Stimulated activated CD4-positive, alpha-beta T cell treated with anti-CD3 and anti-CD28 coated beads, TNF-alpha, amount 100 ng/mL, for 4 hours (primary cell): ENCODE measurements at places on chromosomes 3 and 15.

DNA sequence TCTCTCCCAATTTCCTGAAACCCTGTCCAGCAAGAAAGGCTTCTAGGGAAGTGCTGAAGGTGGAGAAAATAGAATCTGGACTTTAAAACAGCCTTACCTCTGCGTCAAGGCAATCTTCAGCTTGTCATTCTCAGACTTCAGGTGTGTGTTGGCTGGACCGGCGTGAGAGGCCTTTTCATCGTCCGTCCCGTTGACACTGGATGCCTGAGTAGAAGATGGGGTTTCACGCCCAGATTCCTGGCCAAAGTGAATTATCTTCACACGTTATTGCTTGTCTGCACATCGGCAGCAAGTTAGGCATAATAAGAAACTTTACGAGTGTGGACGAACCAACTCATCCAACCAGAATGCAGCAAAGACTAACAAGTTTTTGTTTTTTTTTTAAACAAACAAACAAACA, 49.5 kb downstream of the WHAMM start:
- no peak for DNase-seq

- no peak for DNase-seq
Observed at GRCh38 chr3:143885780-143886427, 37.6 kb upstream of the SLC9A9 start.

DNA sequence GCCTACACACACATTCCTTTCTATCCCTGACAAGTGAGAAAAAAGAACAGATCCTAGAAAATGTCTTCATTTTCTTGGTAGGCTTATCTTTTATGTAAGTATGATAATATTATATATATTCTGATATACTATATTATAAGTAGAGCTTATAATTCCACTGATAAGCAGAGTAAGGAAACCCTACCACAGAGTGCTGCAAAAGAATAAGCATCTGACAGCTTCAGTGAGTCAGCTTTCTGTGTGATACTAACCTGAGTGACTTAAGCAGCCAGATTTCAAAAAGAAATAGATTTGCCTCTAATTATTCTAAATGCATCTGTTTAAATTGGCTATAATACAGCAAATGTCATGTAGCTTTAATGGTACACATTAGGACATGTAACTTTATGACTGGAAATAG, 656.0 kb downstream of the MCTP2 start:
- DNase-seq: no peak

DNA sequence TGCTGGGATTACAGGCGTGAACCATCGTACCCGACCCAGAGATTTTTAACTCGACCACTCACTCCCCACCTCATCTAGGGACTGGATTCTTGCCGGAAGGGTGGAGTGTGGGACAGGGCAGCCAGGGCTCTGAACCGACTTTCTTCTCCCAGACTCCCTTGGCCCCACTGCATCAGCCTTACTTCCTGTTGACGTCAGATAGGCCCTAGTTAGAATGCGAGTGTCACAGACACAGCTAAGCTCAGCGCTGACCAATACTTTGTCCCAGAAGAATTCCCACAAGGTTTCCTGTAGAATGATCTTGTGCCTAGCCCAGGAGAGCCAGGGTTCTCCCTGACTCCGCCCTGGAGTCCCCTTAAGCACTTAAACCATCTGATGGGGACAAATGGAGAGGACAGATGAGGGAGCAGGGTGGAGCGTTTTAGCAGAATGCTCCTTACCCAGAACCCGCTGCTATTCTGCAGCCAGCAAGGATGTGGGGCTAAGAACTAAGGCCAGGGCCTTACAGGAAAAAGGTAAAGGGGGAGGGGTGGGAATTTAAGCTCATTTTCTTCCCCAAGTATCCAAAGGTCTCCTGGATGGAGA, 5.8 kb upstream of the TUSC2 start:
- DNase-seq: no peak

DNA sequence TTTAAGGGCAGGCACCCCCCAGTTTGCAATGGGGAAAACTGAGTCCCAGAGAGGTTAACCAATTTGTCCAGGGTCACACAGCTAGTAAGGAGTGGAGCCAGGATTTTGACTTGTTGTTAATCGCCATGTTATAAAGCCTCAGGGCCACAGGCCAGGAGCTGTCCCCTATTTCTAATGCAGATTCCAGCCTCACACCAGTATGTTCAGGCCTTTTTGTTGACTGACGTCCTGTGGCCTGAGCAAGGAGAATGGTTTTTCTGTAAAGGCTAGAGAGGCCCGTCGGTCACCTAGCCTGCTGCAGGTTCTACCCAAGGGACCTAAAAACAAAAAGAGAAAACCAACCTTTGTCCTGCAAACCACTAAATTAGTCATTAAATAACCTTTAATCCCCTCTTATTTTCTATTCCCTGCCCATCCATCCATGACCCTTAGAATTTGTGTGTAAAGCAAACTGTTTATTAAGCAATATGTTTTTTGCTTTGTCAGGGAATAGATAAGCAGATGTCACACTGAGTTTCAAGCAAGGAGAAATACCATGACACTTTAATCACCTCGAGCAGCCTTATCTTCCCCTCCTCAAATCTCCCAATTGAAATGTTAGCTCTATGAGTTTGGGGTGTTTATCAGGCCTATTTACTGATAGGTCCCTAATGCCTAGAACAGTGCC, 14.1 kb downstream of the ACOX2 start:
- no peak for DNase-seq

DNA sequence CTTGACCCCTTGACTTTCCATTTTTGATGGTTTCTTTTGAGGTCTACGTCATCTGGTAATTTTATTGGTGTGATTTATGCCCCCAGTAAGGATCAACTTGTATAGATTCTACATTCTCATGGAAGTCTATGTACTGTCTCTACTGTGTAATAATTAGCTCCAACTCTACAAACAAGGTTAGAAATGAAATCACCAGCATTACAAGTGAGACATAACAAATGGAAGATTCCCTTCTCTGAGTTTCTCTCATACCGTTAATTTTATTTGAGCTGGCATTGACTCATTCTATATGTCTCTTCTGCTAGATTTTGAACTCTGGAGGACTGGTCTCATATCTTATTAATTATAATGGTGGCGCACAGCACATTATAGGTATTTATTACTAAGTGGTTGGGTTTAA, 138.9 kb downstream of the LPP start:
- no peak for DNase-seq

DNA sequence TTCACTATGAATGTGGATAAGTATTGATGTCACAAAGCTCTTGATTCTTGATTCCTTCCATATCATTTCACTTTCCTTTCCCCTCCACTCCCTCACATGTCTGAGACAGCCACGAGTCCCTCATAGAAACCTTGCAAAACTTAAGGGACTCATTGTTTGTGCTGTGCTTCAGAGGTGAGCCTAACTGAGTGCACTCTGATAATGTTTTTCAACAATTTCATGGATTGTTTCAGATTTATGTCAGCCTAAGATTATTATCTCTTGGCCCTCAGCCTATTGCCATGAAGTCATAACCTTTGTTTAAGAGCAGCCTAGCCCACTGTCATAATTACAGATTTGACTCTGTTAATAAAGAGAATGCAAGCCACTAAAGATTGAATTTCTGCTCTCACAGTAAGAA, 363.6 kb downstream of the MECOM start:
- DNase-seq: no peak

GRCh38 chr3:72099326-72100079, 314.6 kb upstream of the PROK2 start:
- DNase-seq: no peak

DNA sequence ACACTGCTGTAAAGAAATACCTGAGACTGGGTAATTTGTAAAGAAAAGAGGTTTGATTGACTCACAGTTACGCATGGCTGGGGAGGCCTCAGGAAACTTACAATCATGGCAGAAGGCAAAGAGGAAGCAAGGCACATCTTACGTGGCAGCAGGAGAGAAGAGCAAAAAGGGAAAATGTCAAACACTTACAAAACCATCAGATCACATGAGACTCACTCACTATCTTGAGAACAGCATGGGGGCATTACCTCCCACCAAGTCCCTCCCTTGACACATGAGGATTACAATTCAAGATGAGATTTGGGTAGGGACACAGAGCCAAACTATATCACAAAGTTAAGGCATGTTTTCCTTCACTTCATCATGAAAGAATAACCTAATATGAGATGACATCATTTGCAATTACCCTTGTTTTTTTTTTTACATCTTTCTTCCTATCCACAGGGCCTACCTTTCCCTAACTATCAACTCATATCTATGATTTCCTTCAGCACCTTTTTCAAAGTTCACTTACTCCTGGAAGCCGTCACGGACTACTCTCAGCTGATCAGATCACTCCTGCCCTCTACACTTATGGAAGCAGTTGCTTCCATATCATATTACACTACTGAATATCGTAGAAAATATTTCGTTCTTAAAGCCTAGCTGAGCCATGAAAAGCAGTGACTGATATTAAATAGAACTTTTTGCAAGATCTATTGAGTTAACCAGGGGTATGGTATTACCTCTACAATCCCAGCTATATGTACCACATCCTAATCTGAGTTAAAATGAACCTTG, 25.5 kb upstream of the ATP8B4 start:
- DNase-seq: no peak

- DNase-seq: no peak
Observed at GRCh38 chr3:42061713-42062380, 29.3 kb upstream of the TRAK1 start.

DNA sequence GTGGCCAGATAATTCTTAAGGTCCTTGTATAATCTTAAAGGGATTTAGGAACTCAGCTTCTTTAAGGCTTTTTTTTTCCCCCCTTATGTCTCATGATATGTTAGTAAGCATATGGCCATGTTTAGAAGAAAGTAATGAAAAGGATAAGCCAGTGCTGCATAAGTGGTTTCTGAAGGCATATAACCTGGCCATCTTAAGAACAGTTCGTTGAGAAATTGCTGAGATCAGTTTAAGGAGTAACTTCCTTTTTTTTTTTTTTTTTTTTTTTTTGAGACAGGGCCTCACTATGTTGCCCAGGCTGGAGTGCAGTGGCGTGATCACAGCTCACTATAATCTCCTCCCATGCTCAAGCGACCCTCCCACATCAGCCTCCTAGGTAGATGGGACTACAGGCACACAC, 51.7 kb downstream of the UBE2E2 start:
- no peak for DNase-seq

DNA sequence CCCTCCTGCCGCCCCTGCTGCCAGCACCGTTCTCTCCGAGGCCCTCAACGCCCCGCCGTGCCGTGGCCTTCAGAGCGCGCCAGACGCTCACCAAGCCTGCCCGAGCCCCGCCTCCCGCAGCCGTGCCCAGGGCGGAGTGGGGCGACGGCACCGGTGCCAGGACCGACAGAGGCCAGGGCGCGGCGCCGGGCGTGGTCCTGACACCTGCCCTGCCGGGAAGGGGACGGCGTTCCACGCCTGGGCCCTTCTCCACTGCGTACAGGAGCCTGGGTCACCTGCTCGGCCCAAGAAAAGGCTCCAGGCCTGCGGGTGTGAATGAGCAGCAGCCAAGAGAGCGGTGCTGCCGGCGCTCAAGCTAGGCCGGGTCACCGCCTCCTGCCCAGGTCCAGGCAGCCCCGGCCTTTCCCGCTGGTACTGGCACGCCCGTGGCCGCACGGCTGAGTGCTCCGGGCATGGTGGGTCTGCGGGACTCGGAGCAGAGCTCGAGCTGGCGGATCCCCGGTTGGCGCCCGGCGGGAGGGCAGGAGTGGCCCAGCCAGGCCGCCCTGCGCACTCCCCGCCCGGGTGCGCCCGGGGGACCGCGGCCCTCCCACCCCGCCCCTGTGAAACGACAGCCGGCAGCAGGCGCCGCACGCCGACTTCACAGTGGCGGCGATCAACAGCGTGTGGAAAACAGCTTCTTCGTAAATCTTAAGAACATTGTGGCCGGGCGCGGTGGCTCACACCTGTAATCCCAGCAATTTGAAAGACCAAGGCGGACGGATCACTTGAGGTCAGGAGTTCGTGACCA, 4.2 kb downstream of the OCA2 start:
- DNase-seq: no peak

DNA sequence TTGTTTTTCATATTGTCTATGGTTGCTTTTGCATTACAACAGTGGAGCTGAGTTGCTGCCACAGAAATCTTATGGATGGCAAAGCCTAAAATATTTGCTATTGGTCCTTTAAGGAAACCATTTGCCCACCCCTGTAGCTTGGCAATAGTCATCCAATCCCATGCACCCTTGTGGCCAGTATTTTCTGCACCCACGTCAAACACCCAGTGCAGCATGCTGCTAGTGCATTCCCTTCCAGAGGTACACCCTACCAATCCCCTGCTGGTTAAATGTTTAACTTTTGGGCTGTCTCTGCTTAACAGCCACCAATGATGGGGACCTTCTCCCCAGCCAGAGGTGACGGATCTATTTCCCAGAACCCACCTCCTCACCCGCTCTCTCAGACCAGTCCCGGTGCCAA, 23.8 kb upstream of the SLC6A11 start:
- DNase-seq: no peak

- no peak for DNase-seq
Observed at GRCh38 chr3:102715030-102715697, 280.3 kb downstream of the ZPLD1 start.

- no peak for DNase-seq
Observed at GRCh38 chr3:159030886-159031679, 229.2 kb downstream of the MFSD1 start.

DNA sequence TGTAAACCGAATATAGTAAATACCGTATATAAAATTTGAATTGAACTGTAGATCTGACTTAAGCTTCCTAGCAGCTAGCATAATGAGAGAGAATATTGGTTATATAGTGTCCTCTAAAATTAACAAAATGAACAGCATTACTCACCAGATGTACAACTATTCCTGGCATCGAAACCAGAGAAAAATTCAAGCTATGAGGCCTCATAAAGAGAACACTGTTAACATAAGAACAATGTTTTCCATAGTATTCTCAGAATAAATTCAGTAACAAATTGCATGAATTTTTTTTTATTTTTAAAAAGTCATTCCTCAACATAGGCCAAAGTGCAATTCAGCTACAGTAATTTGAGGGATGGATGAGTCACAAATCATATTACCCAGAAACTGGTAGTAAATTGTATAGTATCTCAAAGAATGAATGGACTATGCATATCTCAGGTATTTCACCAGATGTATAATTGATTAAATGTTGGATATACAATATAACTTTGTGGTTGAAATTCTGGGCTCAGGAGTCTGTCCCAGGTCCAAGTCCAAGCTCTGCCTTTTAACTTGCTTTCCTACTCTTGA, 5.0 kb downstream of the TMEM207 start:
- no peak for DNase-seq

- no peak for DNase-seq
Observed at GRCh38 chr3:99419116-99419515, 219.3 kb upstream of the COL8A1 start.

DNA sequence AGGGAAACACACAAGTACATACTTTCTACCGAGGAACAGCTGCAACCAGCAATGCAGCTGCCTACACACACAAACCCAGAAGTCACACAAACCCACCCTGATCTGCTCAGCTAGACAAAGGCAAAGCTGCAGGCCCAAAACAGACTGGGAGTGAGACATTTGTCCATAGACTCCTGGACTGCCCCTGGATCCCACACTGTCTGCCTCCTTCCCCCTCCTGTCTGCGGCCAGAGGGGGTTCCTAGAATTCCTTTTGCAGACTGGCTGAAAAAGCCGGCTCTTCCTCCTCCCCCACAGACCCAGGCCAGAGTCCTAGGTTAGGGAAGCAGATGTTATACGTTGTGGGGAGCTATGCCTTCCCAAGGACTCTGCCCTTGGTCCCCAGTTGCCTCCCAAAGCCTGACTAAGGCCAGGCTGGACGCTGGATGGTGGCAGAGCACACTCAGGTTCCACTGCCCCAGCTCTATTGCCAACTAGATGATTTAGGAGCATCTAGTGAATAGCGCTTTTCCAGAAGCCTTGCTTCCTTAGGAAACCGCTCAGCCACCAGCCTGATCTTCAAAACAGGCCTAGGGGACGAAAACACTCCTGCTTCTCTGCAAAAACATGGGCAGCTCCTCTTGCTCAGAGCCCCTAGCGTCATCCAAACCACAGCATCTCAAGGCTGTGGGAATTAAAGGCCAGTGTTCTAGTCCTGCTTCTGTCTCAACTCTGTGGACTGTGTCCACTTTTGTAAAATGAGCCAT, 37.4 kb upstream of the CILP start:
- no peak for DNase-seq
